Kasumi-1 (cell line): ENCODE measurements at places on chromosomes 1 and 21.

GRCh38 chr1:51000651-51001050, 30.6 kb downstream of the CDKN2C start:
- no peak for DNase-seq

GRCh38 chr1:16011936-16012589, 5.8 kb downstream of the HSPB7 start:
- no peak for DNase-seq

- no peak for DNase-seq
Measured at GRCh38 chr1:36053978-36054377, 29.9 kb upstream of the TEKT2 start.

DNA sequence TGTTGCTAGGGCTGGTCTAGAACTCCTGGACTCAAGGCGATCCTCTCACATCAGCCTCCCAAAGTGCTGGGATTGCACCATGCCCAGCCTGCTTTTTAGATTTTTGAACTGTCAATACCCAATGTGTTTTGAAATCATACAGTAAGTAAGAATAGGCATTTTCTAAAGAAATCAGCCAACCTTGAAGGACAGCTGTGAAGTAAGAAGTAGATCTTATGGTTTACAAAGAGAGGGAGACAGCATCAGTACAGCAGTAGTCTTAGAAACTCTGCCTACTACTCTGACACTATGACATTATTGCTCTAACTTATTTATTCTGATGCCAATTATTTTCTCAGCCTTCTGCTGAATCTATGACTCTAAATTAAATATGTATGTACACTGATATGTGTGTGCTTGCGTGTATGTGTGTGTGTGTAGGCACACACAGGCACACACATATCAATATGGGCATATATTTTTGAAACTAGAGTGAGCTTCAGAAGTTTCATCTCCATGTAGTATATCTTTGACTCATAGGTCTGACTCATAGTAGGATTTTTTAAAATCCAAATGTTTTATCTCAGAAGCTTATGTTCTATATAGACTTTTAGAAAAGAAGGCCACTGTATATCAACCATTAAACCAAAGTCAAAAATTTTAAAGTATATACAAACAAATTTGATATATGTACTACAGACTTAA, 140.4 kb downstream of the COL24A1 start:
- DNase-seq = no peak

- peak; percentile 52 for DNase-seq
Measured at GRCh38 chr1:157369808-157370521, 182.3 kb downstream of the FCRL5 start.

DNA sequence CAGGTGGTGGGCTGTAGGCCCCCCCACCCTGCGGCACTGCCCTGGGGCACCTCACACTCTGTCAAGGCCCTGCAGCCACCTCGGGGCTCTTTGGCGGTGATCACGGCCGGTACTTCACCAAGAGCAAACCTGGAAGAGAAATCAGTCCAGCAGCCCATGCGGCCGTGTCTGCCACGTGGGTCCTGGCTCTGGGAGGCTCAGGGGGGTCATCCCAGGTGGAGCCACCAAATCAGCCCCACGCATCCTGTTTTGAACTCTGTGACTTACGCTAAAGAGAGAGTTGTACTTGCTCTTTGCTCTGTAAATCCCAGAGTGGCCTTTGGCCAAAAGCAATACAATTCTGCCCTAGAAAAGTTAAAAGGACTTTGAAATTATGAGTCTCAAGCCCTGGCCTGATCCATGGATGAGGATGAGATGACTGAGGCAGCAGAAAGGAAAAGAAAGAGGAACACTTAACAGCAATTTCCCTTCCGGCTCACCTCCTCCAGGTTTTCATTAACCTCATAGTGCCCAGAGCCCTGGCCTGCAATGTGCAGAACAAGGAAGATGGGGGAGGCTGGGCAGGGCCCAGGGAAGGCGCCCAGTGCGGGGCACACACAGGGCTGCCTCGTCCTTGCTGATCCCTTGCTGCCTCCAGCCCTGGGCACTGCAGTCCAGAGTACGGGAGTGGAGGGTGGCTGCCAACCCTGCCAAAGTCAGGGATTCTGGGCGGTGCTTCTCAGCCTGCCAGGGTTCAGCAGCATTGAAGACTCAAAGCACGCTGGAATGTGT, 337.0 kb downstream of the MATN1 start:
- no peak for DNase-seq

DNA sequence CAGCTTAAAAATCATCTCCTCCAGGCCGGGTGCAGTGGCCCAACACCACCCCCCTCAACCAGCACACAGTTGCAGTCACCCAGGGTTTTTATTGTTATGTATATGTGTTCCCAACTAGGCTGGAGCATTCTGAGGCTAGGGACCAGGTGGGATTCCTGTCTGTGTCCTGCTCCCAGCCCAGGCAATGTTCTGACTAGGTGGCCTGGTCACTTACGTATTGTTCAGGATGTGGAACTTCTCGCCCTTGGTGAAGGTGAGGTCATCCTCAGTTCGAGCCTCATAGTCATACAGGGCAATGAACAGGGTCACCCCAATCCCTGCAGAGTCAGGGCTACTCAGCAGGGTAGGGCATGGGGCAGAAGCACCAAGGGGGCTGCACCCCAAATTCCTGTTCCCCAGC, 12.2 kb downstream of the FGR start:
- no peak for DNase-seq

DNA sequence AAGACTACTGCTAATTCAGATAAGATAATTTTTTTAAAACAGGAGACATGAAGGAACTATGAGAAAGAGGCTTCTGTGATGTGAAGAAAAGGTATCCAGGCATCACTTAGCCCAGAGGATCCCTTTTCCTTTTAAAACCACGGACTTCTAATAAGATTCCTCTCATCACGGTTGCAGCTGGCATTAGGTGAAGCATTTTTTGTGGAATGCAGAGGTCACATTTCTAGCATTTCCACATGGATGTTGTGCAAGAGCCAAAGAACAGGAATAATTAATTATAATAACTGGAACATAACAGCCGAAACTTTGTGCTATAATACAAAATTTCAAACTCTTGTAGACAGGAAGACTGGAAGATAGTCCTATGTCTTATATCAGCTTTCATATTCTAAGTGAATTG, 27.6 kb downstream of the CYP2J2 start:
- no peak for DNase-seq

DNA sequence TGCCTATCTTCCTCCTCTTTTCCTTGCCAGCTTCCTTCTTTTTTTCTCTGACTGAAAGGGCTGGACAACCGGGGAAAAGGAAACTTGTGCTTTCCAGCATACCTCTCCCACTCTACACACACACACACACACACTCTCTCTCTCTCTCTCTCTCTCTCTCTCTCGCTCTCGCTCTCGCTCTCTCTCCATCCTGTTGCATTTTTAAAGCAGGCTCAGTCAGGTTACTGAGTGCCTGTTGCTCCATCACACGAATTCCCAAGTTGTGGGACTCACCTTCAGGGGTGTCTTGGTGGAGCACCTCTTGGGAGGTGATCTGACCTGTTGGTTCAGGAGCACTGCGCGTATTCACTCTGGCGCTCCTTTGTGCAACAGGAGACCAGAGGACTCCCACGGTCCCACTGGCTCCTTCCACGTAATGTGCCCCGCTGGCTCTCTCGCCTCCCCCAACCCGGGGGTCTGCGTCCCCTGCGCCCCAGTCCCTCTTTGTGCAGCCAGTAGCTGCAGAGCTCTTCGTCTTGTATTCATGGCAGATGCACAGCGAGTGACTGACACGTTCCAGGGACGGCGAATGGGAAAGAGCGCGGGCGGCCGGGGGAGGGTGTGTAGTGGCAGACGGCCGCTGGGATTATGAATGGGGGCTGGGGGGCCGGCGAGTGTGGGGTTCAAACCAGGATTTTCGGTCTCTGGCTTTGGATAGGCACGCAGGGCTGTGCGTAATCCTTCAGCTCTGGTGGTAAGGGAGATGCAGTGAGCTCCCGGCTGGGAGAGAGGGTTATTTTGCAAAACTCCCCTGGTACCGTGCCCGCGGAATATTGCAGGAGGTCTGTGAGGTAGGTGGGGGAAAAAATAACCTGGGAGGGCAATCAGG, 660 bp upstream of the PDE4B start:
- no peak for DNase-seq
